ENCODE measurements at places on chromosomes 11 and 22. TPM values are rescaled to one million over a fixed set of nuclear protein-coding genes. Genes with fewer than 3 reads are reported as not detected.

DNA sequence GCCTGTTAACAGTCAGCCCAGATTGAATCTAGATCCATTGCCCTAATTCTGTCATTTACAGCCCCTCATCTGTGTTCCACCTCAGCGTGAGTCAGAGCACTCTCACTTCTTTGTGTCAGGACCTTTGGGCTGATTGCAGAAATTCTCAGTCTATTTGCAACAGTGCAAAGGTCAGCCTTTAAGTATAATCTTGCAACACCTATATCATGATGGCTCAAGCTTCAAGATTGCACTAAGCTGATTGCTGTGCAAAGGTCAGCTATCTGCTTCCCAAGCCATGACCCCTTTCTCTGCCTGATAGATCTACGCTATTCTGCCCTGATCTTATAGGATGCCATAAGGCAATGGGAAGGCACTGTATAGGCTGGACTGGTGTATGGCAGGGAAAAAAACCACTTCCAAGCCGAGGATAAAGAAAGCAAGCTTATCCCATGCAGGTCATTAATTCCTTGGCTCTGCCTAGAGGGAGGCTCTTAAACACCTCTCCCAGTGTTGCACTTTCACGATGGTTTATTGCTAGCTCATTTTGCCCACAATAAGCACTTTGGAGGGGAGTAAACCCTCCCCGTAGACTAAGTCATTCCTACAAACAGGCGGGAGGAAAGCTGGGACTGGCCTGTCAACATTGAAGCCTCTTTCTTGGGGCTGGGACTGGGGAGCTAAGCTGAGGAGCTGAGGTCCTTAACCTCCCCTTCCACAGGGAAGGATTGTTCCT lies 100.6 kb downstream of the RRAS2 start:
- DNase-seq, result no peak

GRCh38 chr11:30025396-30026139 lies 8.7 kb upstream of the KCNA4 start:
- DNase-seq, result no peak

DNA sequence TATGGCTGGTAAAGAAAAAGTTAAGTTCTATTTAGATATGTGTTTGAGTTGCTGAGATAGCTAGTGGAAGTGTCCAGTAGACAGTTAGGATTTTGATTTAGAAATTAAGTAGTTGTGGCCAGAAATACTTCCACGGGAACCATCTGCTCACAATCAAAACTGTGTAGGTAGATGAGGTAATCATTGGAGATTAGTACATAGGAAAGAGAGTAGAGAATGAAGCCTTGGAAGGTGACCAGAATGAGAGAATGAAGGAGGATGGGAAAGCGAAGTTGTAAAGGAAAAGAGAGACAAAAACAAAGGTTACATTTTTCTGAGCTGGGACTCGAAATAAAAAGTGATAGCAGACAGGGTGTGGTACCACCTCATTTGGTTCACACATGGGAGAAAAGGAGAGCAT lies 296.9 kb upstream of the SORL1-AS1 start:
- no peak for DNase-seq

DNA sequence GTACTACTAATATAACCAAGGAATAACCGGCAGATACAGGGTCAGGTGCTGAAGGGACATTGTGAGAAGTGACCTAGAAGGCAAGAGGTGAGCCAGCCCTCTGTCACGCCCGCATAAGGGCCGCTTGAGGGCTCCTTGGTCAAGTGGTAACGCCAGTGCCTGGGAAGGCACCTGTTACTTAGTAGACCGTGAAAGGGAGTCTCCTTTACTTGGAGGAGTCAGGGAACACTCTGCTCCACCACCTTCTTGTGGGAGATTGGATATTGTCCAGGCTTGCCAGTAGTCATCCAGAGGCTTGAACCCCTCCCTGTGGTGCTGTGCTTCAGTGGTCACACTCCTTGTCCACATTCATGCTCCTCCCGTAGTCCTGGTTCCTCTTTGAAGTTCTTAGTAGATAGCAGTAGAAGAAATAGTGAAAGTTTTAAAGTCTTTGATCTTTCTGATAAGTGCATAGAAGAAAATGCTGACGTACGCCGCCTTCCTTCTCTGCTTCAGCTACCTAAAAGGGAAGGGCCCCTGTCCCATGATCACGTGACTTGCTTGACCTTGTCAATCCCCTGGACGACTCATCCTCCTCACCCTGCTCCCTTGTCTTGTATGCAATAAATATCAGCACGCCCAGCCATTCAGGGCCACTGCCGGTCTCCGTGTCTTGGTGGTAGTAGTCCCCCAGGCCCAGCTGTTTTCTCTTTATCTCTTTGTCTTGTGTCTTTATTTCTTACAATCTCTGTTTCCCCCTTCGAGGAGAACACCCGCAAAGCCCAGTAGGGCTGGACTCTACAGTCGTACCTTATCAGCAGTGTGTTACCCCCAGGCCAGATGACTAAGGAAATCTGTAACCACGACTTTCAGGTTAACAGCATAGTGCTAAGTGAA lies 6.1 kb downstream of the NUP50 start:
- DNase-seq, result no peak

DNA sequence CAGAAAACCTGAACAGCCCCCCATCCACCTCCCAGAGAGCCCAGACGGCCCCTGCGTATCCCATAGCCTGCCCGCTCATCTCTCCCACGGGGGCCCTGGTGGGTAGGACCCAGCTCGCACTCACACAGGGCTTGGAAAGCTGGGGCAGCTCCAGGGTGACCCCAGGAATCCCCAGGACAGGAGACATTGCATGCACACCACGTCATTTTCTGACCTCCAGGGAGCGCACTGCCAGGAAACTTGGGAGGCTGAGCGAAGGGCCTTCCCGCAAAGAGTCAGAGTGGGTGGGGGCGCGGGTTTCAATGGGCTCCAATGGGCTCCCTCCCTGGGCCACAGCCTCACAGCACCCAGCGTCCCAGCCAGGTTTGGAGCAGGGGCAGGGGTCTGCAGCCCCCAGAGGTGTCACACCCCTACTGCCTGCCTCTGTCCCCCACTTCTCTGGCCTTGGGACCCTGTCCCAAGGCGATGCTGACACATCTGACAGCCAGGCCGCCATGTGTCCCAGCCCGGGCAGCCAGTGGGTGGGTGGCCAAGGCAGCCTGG lies 8.2 kb upstream of the SYT8 start:
- peak; percentile 12 for DNase-seq

DNA sequence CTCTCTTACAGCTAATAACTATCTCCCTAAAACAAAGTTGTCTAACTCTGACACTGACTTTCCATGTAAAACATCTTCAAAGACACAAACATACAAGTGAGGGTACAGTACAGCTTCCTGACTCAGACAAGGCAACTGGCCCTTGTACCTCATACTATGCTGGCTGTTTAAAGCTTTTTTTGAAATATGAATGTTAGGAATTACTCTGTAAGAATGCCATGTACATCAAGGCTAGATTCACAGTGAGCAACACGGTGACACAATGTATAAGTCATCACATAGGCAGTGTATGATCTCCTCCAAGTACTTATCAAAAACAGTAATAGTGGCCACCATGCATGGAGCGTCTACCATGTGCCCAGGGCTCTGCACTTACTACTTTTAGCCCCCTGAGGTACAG lies 28.6 kb downstream of the ALG8 start:
- no peak for DNase-seq

MUC5B gene
- total RNA-seq, result not detected

PAMR1 gene
- not detected for total RNA-seq

AMOTL1 gene
- not detected for total RNA-seq

LRRC10B gene
- total RNA-seq, result not detected

DENND6B gene
- total RNA-seq, result 45.0 TPM

ZNF280A gene
- total RNA-seq, result not detected

Measured in OCI-LY7 (cell line).